ENCODE measurements at places on chromosomes 11 and 22.

DNA sequence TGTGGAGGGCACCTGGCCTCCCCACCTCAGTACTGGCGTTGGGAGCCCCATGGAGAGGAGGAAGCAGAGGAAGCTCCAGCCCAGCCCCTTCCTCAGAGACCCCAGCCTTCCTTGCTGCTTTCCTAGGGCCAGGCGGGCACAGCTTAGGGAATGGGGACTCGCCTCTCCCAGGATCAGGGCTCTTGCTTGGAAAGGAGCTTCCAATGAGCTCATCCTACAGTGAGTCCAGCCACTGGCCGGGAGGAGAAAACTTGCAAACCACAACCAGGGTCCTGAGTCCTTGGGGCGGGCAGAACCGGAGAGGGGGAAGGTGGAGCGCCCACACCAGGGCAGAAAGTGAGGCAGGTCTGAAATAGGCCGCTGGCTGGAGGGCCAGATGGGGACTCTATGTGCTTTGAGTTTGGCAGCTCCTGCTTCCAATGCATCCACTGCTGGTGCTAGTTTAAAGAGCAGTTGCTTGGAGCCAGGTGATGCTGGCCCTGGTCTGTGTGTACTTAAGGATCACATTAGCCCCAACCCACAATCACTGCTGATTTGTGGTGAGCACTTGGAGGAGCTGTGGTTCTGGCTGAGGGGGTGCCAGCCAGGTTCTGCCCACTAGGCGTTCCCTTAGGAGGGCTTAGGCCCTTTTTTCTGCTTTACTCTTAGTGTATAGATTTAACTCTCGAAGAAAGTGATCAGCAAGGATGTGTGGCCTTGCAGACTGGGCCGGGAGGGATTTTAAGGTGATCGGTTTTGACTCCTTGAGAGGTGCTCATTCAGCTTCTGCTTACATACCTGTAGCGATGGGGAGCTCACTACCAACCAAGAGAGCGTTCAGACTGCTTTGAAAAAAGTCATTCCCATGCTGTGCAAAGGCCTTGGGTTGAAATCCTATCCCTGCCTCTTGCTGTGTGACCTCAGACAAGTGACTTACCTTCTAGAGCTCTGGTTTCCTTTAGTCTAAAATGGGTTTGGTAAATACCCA is 81.9 kb downstream of the TP53I11 start:
- no peak for DNase-seq

DNA sequence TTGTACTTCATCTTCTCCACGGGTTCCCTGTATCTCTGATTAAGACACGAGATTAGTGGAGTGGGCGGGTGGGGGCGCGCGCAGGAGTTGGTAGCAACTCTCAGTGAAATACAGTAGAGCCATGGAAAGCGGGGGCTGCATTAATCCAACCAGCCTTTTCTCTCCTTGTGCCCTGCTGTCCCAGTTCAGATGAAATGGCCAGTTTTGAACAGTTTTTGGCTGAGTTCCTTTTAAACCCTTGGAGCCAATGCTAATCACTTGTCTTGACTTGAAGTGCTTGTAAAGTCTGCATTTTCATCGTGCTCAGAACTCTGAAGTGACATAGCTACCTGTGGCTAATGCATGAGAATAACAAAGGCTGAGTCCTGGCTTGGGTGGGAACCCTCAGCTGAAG is 734 bp upstream of the TMEM123 start:
- DNase-seq, result peak; percentile 17

DNA sequence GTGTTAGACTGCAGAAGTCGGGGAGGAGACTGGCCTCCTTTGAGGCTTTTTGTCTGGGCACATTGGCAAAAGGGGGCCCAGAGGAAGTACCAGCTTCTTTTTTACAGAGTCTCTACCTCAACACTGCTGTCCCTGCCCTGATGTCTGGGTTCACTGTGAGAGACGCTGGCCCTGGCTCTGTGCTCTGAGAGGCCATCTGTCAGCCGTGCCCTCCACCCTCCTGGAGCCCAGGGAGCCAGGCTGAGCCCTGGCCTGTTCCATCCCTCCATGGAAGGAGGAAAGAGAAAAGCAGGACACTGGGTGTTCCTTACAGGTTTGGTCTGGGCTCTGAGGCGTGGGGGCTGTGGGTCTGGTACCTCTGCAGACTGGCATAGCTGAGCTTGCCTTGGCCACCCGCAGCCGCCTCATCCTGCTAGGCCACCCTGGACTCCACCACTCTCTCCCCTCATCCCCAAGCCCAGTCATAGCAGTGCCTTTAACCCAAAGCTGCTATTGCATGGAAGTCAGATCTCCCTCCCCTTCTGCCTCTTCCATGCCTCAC is 105.5 kb upstream of the PARVA start:
- DNase-seq, result no peak

GRCh38 chr11:3674189-3674588 is 3.0 kb upstream of the CHRNA10 start:
- peak; percentile 14 for DNase-seq

DNA sequence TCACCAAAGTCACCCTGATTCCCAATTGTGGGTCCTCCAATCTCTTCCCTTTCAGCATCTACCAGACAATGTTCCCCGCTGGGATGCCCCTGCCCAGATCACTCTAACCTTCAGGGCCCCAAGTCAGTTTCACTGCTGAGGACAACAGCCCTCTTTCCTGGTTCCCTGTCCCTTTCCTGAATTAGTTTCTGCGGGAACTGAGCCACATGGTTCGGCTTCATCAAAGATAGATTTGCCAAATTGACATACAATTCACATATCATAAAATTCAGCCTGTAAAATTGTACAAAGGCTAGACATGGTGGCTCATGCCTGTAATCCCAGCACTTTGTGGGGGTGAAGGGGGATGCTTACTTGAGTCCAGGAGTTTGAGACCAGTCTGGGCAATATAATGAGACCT is 10.1 kb downstream of the PRDX5 start:
- no peak for DNase-seq

GRCh38 chr11:722346-722811 is 16.3 kb downstream of the EPS8L2 start:
- no peak for DNase-seq

DNA sequence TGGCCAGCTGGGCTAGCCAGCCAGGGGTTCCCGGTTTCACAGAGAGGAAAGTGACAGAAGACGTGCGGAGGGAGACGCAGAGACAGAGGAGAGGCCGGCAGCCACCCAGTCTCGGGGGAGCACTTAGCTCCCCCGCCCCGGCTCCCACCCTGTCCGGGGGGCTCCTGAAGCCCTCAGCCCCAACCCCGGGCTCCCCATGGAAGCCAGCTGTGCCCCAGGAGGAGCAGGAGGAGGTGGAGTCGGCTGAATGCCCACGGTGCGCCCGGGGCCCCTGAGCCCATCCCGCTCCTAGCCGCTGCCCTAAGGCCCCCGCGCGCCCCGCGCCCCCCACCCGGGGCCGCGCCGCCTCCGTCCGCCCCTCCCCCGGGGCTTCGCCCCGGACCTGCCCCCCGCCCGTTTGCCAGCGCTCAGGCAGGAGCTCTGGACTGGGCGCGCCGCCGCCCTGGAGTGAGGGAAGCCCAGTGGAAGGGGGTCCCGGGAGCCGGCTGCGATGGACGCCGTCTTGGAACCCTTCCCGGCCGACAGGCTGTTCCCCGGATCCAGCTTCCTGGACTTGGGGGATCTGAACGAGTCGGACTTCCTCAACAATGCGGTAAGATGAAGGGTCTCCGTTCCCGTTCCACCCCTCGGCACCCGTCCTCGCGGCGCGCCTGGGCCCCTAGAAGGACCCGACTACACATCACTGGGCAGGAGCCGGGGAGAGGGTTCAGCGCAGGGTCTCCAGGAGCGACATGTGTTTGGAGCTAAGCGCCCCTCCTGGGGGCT is at the start of gene CREB3L1:
CREB3L1 (plus strand) TSS at position 41 of the 765 bp plus-strand sequence; CDS start at position 491, 450 bp downstream.
- DNase-seq, result no peak

- no peak for DNase-seq
These were observed 336.1 kb upstream of the C11orf87 start for GRCh38 chr11:109085708-109086373.

DNA sequence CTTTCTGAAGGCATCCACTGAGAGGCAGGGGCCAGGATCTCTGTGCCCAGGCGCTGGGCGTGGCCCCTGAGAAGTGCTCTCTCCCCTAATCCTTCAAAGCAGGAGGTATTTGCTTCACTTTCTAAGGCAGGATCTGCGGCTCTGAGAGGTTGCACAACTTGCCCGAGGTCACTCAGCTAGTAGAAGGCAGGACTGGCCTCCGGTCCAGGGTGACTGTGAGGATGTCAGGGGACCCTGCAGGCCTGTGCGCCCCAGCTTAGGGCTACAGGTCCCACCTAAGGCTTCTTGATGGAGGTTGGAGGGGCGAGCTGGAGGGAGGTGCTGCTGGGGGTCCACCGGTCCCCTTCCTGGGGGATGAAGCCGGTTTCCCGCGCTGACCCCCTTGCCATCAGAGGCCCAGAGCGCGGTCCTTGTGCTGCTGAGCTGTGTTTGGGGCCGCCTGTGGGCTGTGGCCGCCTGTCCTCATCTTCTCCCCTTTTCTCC is 979 bp downstream of the SMIM38 start:
- no peak for DNase-seq

DNA sequence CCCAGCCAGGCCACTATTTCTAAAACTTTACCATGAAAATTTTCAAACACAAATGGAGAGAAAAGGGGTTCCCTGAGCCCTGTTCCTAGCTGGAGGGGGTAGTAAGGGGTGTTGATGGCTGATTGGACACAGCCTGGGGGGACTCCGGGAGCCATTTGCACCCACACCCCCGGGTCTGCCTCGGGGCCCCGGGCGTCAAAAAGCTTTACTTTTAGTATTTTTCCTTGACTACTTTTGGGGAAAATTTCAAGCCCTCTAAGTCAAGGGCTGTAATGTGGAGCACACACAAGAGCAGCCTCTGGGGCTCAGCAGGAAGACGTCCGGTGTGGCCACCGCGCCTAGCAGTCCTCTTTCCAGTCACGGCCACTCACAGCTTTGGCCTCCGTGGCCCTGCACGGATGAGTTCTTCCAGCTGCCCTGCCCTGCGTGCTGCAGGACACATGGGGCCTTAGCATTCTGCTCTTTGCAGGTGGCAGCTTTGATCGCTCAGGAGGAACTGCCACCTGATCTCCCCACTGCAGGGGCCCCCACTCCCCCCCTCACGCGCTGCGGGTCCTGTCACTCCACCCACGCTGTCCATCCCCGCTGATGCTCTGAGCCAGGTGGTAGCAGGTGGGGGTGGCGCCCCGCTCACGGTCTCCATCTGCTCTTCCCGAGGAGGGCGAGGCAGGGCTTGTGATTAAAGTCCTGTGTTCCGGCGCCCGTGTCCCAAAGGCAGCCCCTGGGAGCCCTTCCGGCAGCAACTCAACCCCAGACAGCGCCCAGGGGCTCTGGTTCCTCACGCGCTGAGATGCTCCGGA is 14.4 kb downstream of the RNH1 start:
- DNase-seq, result no peak

DNA sequence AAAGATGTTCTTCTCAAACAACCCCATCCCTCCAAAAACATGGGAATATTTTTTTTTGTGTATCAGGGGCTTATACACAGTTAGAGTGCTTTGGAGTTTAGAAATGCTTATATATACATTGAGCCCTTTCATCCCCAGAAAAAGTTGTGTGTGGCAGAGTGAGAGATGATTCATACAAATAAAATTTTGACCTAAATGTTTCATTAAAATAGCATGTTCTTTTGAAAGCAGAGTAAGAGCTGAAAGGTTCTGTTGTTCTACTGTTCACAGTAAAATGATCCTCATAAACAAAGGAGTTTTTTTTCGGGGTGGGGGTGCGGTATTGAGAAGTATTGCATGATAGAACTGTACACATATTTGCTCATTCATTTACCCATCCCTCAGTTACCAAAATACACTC is 512.4 kb downstream of the DLG2 start:
- peak; percentile 31 for DNase-seq

DNA sequence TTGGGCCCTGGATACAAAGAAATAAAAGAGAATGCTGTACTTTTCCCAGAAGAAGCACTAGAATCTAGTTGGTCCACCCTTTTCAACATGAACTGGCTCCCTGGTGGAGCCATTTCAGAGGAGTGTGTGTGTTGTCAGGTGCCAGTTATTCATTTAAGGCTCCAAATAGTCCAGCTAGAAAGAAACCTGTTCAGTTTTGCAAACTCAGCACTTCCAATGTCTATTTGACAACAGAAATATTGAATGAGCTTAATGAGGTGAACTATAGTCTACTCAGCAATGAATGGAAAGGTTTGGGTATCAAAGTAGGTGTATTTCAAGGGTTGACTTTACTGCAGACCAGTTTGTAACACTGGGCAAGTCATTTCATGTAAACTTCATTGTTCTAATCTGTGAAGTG is 2.1 kb downstream of the OR8D1 start:
- no peak for DNase-seq

DNA sequence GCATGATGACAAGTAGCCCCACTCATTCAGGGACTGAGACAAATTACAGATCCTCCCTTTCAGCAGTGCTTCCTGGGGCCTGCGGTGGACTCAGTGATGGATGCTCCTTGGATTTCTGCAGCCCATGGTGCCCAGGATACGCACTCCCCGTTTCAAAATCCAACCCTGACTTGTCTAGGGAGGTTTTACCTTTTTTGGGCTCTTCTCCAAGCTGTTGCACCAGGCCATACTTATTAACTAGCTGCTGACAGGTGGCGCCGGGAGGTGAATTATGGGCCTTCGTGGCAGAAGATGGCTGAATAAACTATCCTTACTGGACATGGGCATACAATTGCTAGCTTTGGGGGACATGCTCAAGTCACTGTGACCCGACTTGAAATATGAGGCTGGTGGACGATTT is 324.3 kb upstream of the SYN3 start:
- DNase-seq, result no peak

DNA sequence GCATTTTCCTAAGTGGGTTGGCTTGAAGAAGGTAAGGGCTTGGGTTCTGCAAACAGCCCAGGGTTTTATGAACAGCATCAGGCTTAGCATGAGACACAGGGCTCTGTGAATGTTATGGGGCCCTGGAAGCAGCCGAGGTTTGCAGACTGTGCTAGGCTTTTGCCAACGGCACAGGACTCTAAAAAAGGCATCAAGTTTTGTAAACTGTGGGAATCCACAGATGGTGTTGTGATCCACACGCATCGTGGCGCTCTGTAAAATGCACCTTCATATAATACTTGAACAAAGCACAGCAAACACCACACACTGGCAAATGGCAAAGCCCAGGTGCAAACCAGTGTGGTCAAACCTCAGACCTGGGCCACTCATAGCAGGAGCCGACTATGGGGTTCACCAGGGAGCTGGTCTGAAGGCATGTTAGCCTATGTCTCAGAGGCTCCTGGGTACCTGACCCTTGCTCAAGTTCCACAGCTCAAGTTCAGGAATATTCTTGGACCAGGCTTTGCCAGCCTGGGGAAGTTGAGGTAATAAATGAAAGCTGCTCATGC is 2.4 kb upstream of the SLCO2B1 start:
- no peak for DNase-seq

DNA sequence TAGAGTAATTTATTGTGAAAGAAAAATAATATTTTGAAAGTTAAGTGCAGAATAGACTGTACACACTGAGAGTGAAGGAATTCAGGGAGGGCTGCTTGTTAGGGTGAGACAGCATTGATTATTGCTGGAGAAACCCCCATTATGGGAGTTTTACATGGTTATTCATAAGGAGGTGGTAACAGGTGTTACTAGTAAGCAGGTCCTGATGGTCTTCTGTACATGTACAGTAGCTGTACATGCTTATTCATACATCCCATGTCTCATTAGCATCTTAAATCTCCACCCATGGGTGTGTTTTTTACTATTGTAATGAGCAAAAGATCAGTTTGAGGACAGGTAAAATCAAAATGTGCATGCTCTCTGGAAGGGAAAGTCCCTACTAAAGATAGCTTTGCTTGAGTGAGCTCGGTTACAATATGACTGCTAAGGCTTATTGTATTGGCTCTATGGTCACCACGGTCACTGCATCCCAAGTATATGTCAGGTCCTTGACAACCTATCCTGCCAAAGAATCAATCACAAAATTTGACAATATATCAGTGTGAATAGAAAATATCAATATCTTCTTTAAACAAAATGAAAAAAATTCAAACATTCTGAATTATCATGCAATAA is 6.2 kb downstream of the KDM4F start:
- DNase-seq, result no peak

- peak; percentile 28 for DNase-seq
These were observed 1.4 kb upstream of the APOA5 start for GRCh38 chr11:116792869-116793771.
